ENCODE measurements at places on chromosomes 11 and 22. TPM values are rescaled to one million over a fixed set of nuclear protein-coding genes. Genes with fewer than 3 reads are reported as not detected.

The BIK gene
- total RNA-seq = 0.76 TPM

The TREH gene
- not detected for total RNA-seq

The MFRP gene
- total RNA-seq = under 0.01 TPM

The LBHD1 gene
- 4.2 TPM for total RNA-seq

The CNTN5 gene
- total RNA-seq = not detected

The SCO2 gene
- total RNA-seq = 2.9 TPM

The APOL5 gene
- not detected for total RNA-seq

The MYRF gene
- total RNA-seq = 0.65 TPM

The CLTCL1 gene
- total RNA-seq = 3.9 TPM

The ARHGAP8 gene
- 0.38 TPM for total RNA-seq

The PRODH gene
- total RNA-seq = not detected

The CDC42BPG gene
- 0.33 TPM for total RNA-seq

The OR5B21 gene
- total RNA-seq = not detected

The MYOD1 gene
- total RNA-seq = not detected

The FGF3 gene
- total RNA-seq = not detected

The DDI1 gene
- not detected for total RNA-seq

The CASP4 gene
- 277 TPM for total RNA-seq

The ACAD8 gene
- 18.0 TPM for total RNA-seq

The GGTLC2 gene
- not detected for total RNA-seq

The GSTP1 gene
- 524 TPM for total RNA-seq

The RAG1 gene
- 1.9 TPM for total RNA-seq

The CRYBA4 gene
- total RNA-seq = not detected

The KRTAP5-7 gene
- not detected for total RNA-seq

The RIBC2 gene
- total RNA-seq = not detected

The CCDC157 gene
- 4.2 TPM for total RNA-seq

The SIPA1 gene
- 68.6 TPM for total RNA-seq

The TSPAN18 gene
- 60.3 TPM for total RNA-seq

The CRACR2B gene
- 12.7 TPM for total RNA-seq

The GDPD4 gene
- total RNA-seq = not detected

The RFPL3 gene
- not detected for total RNA-seq

The MRGPRE gene
- not detected for total RNA-seq

The SCGB2A2 gene
- not detected for total RNA-seq

The FAM180B gene
- not detected for total RNA-seq

The SHANK3 gene
- total RNA-seq = 43.8 TPM

The NOX4 gene
- 67.6 TPM for total RNA-seq
